ENCODE measurements at places on chromosomes 2 and 18.

DNA sequence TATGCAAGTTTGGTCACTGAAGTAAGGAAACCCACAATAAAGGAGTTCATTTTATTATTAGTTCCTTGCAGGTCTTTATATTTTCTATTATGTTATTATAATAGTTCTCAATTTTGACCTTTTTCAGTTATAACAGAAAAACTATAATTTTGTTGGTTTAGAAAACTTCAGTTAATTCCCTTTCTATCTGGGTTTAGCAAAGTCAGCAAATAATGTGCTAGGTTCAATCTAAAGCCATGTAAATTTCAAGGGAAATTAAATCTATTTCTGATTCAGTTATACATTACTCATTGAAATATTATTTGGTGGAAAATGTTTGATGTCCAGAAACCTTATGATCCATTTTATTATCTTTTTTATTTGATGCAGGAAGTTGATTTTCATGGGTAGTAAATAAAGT is 43.7 kb downstream of the MYL1 start:
- no peak for DNase-seq

DNA sequence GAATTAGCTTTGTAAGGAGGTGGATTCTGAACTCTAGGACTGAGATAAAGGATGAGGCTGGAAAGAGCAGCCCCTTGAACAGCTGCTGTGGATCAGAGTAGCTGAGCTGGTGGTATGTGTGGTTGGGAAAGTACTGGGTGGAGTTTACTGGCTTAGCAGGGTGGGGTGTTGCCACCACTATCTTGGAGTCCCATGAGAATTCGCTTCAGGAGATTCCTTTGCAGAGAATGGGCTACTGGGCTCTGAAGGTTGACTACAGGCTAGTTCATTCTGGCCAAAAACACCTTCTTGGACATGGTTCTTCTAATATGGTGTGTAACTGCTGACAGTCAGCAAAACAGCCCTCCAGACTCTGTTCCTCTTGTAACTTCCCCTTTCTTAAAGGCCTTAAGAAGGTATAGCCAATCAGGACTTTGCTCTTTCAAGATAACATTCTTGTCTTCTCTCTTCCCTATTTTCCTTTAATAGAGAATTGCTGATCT is 52.7 kb downstream of the TET3 start:
- DNase-seq = no peak

- DNase-seq = no peak
Observed at GRCh38 chr2:74261204-74261864, 62.9 kb downstream of the MTHFD2 start.

- no peak for DNase-seq
Observed at GRCh38 chr2:133498662-133499585, 69.3 kb downstream of the NCKAP5 start.

DNA sequence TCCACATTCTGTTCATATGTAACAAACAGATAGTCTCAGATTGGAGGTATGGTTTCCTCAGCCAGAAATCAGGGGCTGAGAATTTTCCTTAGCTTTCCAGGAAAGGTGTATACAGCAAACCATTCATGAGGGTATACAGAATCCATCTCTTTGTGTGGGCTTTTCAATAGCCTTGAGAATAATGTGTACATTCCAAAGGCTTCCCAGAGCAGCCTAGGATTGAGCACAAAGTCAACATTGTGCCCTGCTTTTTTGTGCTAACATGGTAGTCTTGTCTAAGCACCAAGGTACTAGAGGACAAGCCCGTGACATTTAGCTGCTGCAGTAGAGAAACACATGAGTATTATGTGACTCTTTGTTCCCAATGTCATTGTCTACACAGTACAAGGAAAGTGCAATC is 322.1 kb upstream of the TANK start:
- DNase-seq = no peak

- DNase-seq = no peak
Observed at GRCh38 chr2:98601532-98602132, 6.7 kb downstream of the COA5 start.

DNA sequence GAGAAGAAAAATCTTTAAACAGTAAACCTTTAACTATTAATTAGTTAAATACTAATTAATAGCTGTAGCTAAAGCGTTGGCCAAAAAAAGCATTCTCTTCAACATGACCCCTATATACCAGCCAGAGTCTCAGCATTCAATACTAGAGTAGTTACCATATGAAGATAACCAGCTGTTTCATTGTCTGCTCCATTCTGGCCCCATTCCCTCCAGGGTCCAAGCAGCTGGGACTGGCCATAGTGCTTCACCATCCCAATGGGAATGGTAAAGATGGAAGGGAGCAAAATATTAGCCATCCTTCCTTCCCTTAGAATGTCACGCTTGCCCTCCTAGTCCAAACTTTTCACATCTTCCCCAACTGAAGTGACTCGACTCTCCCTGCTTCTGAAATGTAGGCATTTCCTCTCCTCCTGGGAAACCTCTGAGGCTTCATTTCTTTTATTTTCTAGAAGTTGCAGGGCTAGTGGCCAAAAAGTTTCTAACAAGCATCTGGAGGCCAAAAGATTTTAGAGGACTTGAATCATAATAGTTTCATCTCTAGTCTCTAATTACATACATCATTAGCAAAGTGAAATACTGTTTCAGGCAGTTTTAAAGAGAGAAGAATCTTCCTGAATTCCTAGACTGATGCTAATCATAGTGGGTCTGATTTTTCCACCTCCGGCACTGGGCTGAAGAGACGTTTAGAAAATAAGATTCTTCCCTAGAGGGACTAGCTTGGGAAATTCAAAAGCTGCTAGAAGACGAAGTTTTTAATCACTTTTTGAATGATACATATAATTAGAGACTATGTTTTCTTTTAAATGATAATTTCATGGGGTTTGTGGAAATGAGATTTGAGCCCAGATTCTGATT is 52.7 kb downstream of the CCDC68 start:
- DNase-seq = no peak

GRCh38 chr18:54931152-54931551 is 28.1 kb downstream of the CCDC68 start:
- DNase-seq = no peak

- no peak for DNase-seq
Observed at GRCh38 chr2:3062476-3063260, 314.9 kb downstream of the EIPR1 start.

Data from effector CD4-positive, alpha-beta T cell (primary cell).